T-helper 22 cell (primary cell): ENCODE measurements at places on chromosomes 4 and X.

DNA sequence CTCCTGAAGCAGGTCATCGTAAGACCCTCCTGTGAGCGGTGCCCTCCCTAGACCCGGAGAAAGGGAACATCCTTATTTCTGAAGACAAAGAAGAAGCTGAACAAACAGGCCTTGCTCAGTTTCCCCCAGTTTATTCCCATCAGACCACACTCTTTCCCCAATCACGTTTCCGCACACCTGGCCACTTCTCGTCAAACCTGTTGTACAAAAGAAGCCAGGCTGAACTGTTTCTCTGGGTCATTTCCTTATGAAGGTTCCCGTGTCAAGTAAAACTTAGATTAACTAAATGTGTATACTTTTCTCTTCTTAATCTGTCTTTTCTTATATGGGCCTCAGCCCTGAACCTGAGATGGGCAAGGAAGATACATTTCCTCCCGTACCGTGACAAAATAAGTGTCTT is 111.6 kb upstream of the ENPP6 start:
- no peak for DNase-seq

- DNase-seq: no peak
Measured at GRCh38 chr4:38233727-38234480, 273.7 kb downstream of the PTTG2 start.

DNA sequence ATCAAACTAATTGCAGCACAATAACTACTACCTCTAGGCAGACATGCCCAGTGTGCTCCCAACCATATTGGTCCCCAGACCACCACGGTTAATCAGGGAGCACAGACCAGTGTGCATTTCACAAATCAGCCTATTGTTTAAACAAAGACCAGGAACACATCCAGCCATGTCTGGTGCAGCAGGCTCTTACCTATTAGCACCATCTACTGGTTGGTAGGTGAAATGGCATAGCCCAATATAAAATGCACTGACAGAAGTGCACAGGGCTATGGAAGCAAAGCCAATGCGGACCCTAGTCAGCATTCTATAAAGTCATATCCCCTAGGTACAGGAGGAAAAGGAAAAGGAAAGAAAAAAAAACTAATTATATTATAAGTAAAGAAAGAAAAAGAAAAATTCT is 15.5 kb upstream of the CYLC1 start:
- no peak for DNase-seq

DNA sequence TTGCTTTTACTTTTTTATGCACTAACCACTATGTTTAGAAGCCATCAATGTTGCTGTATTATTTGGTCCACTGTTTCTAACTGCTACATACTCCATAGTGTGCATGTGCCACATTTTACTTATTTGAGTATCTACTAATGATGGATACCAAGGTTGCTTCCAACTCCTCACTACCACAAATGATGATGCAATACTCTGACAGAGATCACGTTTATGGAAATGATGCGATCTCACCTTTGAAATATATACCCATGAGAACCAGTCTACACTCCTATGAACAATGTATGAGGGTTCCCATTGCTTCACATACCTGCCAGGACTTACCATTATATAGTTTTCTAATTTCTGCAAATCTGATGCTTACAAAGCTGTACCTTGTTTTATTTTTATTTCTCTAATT is 44.2 kb downstream of the HUWE1 start:
- DNase-seq: no peak

GRCh38 chr4:177569434-177569833 is 127.2 kb upstream of the AGA start:
- DNase-seq: no peak

DNA sequence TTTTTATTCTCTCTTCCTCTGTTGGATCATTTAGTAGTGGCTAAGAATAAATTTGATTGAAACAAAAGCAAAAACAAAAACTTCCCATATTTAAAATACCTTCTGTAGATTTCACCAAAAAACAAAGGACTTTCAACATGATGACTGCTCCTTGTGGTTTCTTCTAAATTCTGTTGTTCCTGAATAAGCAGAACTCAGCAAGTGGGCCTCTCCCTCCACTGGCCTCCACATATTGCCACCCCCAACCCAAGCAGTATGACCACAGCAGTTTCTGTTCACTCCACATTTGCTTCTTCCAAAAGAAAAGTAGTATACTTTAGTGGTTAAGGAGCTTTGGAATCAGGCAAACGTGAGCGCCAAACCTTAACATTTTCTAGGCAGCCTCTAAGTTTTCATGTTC is 114.7 kb downstream of the COX18 start:
- DNase-seq: no peak

- no peak for DNase-seq
Measured at GRCh38 chr4:20433097-20433705, 181.5 kb downstream of the SLIT2 start.
